ENCODE measurements at places on chromosomes 7 and 10. TPM values are rescaled to one million over a fixed set of nuclear protein-coding genes. Genes with fewer than 3 reads are reported as not detected.

AGMO gene
- polyA plus RNA-seq, result 0.72 TPM

CYP3A4 gene
- polyA plus RNA-seq, result 0.03 TPM

TUBB8 gene
- not detected for polyA plus RNA-seq

CALD1 gene
- polyA plus RNA-seq, result 95.1 TPM

TNPO3 gene
- polyA plus RNA-seq, result 11.0 TPM

EVX1 gene
- not detected for polyA plus RNA-seq

MPLKIP gene
- polyA plus RNA-seq, result 23.8 TPM

SYCE1 gene
- 0.23 TPM for polyA plus RNA-seq

TMEM139 gene
- 4.1 TPM for polyA plus RNA-seq

PTN gene
- polyA plus RNA-seq, result 3.6 TPM

FAM237B gene
- not detected for polyA plus RNA-seq

STAG3 gene
- 0.11 TPM for polyA plus RNA-seq

Data from heart left ventricle (tissue), 16 donors.